ENCODE measurements at places on chromosomes 2 and 18.

GRCh38 chr2:207073801-207074678 is 91.7 kb downstream of the KLF7 start:
- DNase-seq, result peak; percentile 25

DNA sequence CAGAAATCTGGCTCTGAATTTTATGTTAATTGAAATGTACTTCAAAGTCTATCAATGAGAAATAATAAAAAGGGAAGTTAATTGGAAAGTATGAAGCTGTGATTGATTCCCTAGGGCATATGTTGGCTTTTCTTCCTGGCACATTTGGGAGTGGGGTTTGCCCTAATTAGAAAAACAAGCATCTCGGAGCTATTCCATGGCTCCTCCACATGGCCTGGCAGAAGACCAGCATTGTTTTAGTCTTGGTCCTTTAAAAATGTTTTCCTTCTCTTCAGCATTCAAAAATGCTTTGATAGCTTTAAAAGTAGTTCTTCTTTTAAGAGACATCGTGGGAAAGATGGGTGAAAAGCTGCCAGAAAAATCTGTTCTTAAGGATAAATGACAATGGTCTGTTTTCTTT is 445.5 kb upstream of the PKDCC start:
- DNase-seq, result no peak

- no peak for DNase-seq
These were observed 109.0 kb downstream of the SETBP1 start for GRCh38 chr18:44789710-44790109.

DNA sequence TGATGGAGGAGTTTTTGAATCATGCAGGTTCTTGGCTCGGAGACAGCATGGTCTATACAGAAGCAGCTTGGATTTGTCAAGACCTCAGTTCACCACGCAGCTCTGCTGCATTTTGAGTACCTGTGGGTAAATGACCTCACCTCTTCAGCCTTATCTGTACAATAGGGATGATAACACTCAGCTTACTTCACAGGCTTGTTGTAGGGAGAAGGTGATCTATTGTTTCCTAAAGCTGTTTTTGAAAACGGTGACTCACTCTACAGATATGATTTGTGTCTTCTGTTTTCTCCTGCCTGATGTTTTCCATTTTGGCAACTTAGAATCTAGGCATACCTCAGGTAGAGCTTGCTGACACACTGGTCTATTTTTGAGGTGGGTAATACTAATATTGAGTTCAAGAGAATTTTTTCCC is 80.3 kb downstream of the FMNL2 start:
- DNase-seq, result peak; percentile 17

DNA sequence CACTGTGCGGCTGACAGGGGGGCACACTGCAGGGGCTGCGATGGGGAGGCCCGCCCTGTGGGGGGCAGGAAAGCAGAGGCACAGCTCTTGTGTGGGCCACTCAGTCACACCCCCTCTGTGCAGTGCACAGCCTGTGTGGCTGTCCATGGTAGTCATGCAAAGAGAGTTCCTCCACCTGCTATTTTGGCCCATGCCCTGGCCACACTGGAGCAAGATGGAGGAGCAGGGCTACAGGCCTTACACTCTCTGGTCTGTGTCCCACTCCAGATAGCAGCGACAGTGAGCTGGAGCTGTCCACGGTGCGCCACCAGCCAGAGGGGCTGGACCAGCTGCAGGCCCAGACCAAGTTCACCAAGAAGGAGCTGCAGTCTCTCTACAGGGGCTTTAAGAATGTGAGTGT is 28.5 kb upstream of the FAHD2A start:
- DNase-seq, result no peak

- DNase-seq, result peak; percentile 41
These were observed 11.2 kb downstream of the ANKAR start for GRCh38 chr2:189685540-189686229.
